ENCODE measurements at places on chromosomes 5 and 9.

- DNase-seq = no peak
These were observed 355.5 kb downstream of the EBF1 start for GRCh38 chr5:158744226-158744625.

GRCh38 chr5:132426525-132427138 is 57.1 kb downstream of the SLC22A5 start:
- no peak for DNase-seq

GRCh38 chr5:58462623-58463230 is 2.8 kb upstream of the PLK2 start:
- DNase-seq = no peak

DNA sequence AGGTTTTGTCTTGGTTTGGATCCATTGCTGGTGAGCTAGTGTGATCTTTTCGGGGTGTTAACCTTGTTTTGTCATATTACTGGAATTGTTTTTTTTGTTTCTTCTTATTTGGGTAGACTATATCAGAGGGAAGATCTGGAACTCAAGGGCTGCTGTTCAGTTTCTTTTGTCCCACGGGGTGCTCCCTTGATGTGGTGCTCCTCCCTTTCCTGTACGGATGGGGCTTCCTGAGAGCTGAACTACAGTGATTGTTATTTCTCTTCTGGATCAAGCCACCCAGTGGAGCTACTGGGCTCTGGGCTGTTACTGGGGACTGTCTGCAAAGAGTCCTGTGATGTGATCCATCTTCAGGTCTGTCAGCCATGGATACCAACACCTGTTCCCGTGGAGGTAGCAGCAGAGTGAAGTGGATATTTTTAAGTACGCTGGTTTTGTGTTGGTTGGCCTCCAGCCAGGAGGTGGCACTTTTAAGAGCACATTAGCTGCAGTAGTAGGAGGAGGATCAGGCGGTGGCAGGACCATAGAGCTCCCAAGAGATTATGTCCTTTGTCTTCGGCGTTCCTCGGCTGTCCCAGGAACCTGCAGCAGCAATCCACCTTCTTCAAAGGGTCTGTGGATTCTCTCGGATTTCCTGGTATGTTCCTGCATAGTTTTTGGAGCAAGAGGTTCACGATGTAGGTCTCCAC is 27.2 kb downstream of the SCAMP1 start:
- DNase-seq = no peak

- DNase-seq = no peak
These were observed 25.1 kb downstream of the NANS start for GRCh38 chr9:98081477-98082219.

GRCh38 chr9:81431641-81432040 is 257.7 kb downstream of the TLE1 start:
- DNase-seq = no peak

- no peak for DNase-seq
These were observed 142.1 kb upstream of the DHFR start for GRCh38 chr5:80796846-80797245.

- DNase-seq = no peak
These were observed 7.6 kb upstream of the DNAJA1 start for GRCh38 chr9:33017283-33018041.

DNA sequence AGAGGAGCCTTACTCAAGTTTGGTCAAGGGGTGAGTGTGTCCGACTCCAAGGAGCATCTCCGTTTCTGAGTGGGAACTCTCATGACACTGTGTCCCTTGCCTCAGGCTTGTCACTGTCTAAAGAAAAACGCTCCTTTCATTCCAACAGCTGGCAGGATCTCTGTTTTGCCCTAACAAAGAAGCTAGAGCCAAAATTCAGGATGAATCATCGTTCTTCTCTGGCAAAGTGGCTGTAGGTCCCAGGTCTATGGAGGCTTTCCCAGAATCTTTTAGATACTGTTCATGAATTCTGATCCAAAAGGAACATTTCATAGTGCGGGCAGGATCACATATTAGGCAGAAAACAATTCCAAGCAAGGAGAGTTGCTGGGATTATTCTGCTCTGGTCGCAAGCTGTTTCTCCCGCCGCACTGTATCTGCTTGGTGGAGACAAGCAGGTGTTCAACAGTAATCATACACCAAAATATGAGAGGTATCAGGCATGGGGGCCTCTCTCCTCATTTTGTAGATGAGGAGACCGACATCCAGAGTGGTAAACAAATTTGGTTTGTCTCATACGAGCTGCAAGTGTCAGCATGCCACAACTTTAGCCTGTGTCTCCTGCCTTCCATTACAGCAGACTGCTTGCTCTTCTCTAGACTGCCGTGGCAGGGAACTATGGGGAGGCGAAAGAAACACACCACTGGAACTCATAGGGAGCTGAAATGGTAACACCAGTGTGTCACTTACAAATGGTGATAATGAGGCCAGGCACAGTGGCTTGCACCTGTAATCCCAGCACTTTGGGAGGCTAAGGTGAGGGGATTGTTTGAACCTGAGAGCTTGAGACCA is 72.6 kb downstream of the ENTREP1 start:
- DNase-seq = no peak

DNA sequence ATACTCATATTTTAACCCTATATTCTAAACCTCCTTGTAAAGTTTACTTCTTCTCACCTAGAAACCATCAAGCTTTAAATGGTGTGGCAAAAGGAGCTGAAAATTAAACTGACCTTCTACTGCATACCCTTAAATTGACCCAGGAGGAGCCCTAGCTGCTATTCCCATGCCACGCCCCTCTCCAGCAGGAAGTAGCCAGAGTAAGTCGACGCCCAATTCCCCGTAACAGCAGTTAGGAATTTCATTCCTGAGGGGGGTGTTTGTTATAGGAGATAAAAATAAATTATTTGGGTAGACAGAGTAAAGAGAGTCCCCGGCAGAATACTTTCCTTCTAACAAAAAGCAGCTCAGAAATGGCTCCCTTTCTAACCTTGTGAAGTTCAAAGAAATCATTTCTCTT is 111.8 kb upstream of the FAM174A start:
- no peak for DNase-seq

DNA sequence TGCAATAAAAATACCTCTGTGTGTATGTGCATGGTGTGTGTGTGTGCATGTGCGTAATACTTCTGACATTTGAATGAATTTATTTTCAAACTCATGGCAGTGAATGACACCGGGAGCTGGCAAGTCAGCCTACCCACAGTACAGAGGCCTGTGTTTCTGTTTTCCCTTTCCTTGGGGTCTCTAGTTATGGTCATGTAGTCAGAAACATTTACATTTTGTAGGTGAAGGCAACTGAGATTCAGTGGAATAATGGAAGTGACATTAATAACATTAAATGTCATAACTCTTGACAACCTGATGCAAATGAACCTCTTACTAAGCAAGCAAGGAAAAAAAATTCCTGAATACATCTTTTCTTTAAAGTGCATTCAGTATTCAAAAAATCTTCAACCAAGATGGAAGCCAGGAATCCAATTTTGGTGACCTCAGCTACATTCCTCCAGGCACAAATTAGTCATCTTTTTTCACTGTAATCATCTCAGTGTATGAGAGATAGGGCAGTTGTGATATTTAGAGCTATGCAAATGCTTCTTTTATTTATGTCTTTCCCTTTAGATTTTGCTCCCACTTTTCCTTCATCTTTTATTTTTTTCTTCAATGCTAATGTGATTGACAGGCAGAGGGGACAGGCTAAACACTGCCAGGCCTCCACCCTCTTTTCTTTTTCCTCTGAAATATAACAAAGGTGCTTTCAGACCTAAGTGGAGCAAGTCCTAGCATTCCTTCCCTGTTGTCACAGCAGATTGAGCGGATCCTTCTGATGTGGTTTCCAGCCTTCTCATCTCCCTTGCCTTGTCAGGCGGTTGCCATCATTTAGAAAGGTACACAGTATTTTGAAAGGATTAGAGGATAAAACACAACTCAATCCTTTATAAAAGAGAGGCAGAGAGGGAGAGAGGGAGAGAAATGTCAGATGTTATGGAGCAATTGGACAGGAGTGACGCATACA is 569.8 kb upstream of the ADAMTS16 start:
- DNase-seq = no peak

DNA sequence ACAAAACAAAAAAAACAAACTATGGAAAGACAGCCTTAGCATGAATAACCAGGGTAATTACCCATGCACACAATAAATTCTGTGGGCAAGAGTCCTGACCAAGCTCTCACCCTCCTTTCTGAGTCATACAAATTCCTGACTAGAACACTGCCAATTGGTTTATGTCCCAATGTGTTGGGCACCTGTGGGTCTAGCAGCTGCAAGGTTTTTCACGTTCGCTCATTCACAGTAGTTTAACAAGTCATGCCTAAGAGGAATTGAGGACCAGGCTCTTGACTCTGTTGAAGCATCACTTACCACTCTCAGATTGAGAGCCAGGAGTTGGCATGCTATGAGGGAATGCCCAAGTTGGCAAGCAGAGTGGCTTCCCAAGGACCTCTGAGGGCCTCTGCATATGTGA is 205.5 kb upstream of the SLC24A2 start:
- DNase-seq = no peak

- DNase-seq = no peak
These were observed 9.5 kb upstream of the NFIL3 start for GRCh38 chr9:91433180-91433579.

GRCh38 chr9:37198039-37198729 is 77.8 kb downstream of the ZCCHC7 start:
- no peak for DNase-seq

GRCh38 chr5:142507531-142508372 is 178.1 kb downstream of the FGF1 start:
- DNase-seq = no peak

- no peak for DNase-seq
These were observed 160.2 kb upstream of the IL12B start for GRCh38 chr5:159490507-159490906.

GRCh38 chr9:133429641-133430161 is 7.5 kb downstream of the ADAMTS13 start:
- no peak for DNase-seq

DNA sequence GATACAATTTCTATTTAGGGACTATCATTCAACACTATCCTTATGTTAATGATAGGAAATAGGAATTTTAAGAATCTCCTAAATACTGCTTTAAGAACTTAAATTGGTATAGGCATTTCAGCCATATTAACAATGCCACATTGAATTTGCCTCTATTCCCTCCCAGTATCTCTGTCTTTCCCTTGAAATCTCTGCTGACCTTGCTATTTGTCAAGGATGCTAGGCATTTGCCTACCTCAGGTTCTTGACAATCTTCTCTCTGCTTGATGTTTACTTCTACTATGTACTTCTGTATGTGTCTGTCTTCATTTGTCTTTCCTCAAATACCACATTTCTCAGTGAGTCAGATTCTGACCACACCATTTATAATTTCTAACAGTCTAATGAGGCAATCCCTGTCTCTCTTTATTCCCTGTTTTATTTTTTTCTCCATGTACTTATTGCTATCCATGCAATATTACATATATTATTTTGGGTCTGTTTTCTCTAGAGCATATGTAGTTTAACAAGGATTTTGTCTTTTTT is 1461.4 kb upstream of the CDH9 start:
- DNase-seq = no peak

DNA sequence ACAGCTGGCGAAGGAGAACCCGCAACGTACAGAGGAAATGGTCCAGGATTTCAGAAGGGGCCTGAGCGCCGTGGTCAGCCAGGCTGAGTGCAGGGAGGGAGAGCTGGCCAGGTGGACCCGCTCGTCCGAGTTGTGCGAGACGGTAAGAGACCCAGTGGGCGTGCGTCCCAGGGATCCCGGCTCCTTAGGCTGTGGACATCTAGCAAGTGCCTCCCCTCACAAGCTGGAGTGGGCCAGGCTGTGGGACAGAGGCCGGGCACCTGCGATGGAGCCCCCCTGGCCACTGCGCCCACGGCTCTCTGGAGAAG is 29.5 kb upstream of the LRRC14B start:
- DNase-seq = no peak
